Breast epithelium (tissue), 4 donors: ENCODE measurements at places on chromosomes 13 and 19.

DNA sequence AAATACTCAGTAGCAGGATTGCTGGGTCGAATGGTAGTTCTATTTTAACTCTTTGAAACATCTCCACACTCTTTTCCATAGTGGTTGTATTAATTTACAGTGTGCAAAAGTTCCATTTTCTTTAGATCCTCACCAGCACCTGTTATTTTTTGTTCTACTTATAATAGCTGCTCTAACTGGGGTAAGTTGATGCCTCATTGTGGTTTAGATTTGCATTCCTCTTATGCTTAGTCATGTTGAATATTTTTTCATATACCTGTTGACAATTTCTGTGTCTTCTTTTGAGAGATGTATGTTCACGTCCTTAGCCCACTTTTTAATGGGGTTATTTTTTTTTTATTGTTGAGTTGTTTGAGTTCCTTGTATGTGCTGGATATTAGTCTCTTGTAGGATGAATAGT, 144.6 kb downstream of the NBEA start:
- no peak for DNase-seq

DNA sequence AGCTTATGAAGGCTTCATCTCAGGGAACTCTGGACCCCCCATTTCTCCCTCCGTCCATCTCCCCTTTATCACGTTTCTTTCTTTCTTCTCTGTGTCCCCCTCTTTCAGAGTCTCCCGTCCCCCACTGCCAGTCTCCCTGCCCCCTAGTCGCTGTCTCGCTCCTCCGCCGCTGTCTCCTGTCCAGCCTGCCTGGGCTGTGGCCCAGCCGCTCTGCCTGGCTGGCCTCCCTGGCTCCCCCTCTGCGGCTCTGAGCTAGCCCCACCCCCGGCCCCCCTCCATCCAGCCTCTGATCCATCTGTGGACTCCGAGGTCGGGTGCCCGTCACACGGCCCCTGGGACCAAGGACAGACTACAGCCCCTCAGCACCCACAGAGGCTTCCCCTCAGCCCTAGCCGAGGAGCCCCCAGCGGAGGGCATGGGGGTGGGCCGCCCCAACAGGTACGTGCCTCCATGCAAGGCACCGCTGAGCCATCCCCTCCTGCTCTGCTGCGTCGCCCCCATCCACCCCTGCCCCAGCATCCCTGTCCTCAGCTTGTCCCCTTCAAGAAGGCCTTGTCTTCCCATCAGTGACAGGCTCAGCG, 1.1 kb upstream of the KCNJ14 start:
- no peak for DNase-seq

GRCh38 chr19:3606174-3606689, 443 bp downstream of the TBXA2R start:
- peak; percentile 76 for DNase-seq

DNA sequence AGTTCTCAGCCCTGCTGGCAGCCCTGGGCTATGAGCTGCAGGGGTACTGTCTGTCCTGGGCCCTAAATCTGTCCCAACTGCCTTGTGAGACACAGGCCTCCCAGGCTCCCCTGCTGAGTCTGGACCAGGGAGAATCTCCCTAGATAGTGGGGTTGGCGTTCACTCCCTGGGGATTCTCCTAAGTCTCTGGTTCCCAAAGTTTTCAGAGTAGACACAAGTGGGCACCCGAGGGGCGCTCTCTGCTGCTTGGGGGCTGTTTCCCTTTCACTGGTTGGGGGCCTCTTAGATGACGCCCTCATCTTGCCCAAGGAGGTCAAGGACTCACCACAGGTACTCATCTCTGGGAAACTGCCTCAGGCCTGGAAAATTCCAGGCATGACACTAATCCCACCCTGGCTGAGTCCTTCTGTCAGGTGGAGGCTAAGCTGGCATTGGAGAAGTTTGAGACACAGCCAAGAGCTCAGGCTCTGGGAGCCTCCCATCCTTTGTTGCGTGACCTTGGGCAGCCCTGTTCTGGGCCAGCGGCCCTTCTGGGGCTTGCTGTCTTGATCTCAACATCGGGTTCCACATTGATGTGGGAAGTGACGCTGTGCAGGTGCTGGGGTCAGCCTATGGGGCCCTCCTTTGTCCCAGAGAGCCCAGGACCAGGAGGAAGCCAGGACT, 3.9 kb downstream of the RPL18A start:
- no peak for DNase-seq

DNA sequence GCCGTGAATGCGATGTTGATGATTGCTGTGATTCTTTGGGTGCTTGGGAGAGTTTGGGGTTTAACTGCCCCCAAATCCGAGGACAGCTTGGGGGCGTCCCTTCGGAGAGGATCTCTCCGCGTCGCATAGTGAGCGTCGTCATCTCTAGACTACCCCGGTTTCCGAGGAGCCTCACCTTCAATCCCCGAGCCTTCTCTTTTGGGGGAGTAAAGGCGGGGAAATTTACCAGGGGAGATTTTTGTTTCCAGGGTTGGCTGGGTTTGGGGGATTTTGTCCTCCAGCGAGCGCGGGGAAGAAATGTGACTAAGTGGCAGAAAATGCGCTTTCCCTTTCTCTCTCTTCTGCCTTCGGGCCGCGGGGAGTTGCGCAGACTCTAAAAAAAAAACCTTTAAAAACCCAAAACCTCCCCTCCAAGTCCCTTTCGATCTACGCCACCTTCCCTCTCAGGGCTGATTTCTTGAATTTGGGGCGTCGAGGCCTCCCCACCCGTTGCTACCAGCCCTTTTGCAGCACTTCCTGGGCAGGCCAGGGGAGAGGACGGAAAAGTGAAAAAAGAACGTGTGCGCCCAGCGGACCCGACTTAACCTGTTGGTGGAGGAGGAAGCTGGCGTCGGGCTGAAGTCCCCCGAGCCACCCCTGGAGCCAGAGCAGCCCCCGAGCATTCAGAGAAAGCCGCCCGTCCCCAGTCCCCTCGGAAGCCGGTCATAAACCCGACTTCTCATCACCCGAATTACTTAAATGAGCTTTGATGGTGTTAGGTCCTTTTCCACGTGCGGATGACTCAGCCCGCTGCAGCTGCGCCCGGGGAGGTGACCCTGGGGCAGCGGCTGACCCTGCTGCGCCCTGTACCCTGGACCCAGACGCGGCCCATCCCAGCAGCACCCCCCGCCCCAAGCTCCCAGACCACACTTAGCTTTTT, 17.7 kb downstream of the NFIX start:
- DNase-seq, result no peak
